NCI-H82 (cell line): ENCODE measurements at places on chromosomes 4 and X.
A peak's percentile ranks its signal among the peaks of the same experiment; 100 is the strongest.

DNA sequence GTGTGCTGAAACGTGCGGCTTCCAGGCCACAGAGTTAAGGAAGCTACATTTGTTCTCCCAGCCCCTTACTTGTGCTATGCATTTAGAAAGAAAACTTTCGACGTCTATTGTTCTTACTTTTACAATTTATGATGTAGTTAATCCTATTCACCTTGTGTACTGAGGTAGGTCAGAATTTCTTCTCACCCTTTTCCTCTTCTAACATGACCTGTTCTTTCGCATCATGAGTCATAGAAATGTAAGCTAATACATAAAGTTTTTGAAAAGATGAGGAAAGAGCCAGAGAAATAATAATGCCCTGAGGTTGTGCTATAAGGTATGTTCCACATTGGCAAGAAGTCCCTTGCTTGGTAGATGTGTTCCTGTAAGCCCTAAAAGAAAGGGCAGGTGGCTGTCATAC is 298.3 kb downstream of the TRIML1 start:
- no peak for DNase-seq

- DNase-seq: peak; percentile 37
Observed at GRCh38 chr4:138981930-138982390, 33.6 kb upstream of the NOCT start.

DNA sequence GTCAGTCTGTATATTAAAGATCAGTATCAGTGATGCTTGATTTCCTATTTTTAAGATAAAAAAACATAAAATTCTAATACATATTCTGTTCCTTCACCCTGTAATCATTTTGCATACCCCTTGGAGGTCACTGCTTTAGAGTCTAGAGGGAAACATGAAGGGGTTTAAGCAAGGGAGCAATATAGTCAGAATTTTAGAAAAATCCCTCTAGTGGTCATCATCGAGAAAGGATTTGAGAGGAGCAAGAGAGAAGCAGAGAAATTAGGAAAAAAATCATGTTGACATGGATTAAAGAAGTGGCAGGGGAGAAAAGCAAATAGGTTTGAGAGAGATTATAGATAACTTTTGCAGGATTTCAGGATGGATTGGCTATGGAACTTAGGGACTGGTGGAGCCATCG is 11.1 kb downstream of the APEX2 start:
- DNase-seq: no peak

DNA sequence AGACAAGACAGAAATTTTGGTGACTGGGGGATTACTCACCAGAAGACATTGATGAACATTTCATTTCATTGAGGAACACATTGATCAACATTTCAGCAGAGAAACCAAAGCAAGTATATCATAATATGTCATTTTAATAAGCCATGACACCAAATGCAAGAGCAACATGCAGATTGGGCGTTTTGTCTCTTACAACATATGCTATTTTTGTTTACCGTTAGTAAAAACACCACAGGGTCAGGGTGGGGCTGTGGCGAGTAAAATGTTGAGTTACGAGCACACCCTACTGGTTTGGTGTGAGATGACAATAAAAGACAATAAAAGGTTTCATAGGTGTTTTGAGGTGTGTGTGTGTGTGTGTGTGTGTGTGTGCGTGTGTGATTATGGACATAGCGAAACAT is 294.5 kb downstream of the PDGFC start:
- peak; percentile 37 for DNase-seq

DNA sequence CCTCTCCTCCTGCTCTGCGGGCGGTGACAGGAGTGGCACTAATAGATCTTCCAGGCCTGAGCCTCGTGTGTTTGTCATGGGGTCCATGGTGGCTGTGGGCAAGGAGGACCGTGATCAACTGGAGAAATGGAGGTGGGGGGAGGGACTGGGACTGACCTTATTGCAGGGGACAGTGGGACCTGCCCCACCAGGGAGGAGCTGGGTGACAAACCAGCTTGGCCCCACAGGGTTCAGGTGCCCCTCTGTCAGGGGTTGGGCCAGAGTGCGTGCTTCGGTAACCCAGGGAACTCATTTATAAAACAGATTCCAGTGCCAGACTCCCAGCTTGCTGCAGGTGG is 366.5 kb downstream of the BCOR start:
- DNase-seq: no peak

DNA sequence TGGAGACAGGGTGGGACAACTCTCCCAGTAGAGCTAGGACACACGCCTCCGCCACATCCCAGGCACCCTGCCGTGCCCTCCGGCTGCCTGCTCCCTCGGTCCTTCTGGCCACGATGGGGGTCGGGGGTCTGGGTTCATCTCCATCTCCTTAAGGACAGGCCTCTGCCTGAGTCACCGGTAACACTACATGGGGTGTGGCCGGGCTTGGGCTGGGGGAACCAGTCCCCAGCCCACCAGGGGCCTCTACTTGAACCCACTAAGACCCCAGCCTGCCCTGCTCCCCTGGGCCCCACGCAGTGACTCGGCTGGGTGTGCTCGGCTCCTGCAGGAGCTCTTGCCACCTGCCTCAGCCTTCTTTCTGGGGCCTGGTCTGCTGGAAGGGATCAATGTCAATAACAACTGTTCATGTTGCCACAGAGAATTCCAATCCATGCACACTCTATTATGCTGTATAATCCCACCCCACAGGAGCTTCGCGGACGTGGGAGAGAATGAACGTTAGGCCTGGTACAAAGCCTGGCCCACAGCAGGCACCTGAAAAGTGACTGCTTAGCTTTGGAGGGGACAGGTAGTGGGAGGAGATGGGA is 177.7 kb upstream of the PSAPL1 start:
- DNase-seq: peak; percentile 22
